ENCODE measurements at places on chromosomes 3 and 15.

DNA sequence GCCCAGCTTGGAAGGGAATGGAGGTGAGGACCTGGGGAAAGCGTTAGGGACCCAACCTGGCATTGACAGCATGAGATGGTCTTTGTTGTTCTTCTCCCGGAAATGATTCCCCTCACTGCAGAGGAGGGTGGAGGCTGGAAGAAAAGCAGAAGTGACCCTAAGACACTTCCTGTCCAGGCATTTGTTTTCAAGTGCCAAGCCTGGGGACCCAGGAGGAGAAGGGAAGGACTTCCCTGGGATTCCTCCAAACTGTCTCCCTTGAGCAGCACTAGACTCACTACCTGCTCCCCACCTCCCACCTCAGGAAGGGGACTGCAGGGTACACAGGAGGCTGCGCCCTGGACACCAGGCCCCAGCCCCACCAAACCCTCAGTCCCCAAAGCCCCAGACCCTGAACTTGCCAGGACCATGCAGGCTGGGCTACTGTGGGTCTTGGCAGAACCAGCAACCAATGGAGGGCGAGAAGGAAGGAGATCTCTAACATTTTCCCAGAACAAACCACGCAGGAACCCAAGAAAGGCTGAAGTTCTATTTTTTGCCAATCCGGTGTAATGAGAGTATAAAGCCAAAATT, 9.8 kb upstream of the VIPR1 start:
- DNase-seq = peak; percentile 10

- DNase-seq = no peak
Measured at GRCh38 chr3:59769127-59769750, 719.4 kb upstream of the CFAP20DC start.

DNA sequence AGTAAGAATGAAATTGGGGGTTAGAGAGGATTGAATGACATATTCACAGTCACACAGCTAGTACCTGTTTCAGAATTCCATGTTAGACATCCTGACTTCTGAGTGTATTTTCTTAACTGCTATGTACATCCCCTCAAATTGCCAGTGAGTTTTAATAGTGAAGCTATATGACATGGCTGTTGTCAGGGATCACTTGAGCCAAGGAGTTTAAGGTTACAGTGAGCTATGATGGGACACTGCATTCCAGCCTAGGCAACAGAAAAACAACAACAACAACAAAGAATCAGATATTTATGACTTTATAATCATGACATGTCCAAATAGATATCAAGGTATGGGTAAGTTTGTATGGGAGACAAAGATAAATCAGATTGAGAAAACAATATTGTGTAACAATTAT, 16.6 kb downstream of the PARP15 start:
- DNase-seq = no peak

DNA sequence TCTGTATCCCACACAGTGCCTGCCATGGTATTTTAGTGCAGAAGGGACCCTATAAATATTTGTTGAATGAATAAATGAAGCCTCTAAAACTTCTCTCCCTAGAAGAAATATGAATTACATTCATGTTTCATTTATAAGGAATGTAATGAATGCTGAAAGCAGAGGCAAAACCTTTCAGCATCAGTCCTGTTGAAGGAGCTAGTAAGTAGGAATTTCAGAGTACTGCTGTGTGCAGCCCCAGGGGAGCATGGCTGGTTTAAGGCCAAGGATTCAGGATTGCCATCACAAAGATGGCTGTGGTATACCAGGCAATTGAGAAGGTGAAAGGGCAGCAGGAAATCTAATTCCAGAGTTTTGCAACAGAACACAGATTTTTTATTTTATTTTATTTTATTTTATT, 1131.4 kb downstream of the IGSF11 start:
- DNase-seq = no peak

- no peak for DNase-seq
Measured at GRCh38 chr3:70980646-70981170, 602.8 kb downstream of the FOXP1 start.

GRCh38 chr3:179739816-179740594, 87.2 kb downstream of the USP13 start:
- DNase-seq = no peak

DNA sequence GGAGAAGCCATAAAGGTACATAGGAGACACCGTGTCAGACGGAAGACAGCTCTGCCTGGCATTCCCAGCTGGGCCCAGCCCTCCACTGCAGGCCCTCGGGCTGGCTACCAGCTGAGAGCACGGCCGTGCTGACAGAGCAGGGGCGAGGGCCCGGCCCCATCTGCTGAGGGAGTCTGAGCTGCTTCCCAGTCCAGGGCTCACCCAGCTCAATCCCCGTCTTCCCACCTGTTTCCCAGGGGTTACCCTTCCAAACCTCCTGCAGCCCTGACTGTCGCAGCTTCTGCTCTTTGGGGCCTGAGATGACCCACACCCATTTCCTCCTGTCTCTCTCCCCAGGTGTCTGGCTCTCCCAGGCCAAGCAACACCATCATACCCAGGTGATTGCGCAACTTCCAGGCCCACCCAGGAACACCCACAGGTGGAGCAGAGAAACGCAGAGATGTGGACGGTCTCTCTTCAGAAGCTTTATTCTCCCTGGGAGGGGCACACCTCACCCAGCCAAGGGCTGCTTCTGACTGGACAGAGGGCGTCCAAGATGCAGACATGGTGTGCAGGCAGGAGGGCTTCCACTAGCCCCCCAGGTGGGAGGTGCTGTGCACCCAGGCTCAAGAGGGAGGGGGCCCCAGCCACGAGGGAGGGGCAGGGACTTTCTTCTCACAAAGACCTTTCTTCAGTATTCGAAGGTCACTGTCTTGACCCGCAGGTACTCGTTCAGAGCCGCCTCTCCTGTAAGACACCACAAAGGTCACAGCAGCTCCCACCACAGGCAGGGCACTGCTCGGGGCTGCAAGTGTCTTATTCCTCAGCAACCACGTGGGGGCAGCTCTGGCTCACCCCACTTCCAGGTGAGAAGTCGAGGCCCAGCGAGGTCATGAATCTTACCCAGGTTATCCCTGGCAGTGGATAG, 19.4 kb upstream of the SLC41A3 start:
- no peak for DNase-seq

- DNase-seq = no peak
Measured at GRCh38 chr3:107637416-107638183, 114.8 kb downstream of the BBX start.

- no peak for DNase-seq
Measured at GRCh38 chr3:57605683-57606082, 8.5 kb upstream of the ARF4 start.

- no peak for DNase-seq
Measured at GRCh38 chr3:64675687-64676247, 12.0 kb downstream of the ADAMTS9 start.

GRCh38 chr3:177893331-177893730, 642.9 kb upstream of the KCNMB2 start:
- DNase-seq = no peak

DNA sequence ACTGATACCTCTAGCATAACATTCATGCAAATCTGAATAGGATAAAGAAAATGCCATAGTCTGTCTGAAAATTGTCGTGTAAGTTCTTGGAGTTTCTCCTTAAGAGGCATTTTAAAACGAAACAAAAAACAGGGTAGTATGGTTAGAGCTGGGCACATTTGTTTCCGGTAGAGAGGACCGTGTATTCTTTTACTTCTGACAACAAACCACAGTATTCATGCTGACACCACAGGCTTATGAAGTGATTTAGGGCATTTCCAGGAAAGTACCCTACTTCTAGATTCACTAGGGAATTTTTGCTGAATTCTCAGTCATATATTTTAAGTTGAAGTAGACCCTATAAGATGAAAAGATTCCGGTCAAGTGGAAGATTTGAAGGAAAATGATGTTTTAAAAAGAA, 541.3 kb downstream of the UNC13C start:
- DNase-seq = peak; percentile 10

DNA sequence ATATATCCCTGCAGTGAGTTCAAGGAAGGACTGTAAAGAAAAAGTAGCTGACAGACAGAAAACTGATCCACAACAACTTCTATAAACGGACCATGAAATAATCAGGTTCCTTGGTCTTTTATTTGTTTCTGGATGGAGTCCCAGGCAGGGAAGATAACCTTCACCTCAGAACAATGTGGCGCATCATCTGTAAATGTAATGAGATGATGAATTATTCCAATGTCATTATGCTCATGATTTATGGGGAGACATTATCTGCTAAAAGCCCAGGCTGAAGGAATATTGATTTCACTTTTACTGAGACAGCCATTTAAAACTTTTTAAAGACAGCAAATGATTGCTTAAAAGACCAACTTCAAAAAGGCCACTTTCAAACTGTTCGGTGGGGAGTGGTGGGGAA, 354.9 kb upstream of the ADAMTS9 start:
- no peak for DNase-seq

DNA sequence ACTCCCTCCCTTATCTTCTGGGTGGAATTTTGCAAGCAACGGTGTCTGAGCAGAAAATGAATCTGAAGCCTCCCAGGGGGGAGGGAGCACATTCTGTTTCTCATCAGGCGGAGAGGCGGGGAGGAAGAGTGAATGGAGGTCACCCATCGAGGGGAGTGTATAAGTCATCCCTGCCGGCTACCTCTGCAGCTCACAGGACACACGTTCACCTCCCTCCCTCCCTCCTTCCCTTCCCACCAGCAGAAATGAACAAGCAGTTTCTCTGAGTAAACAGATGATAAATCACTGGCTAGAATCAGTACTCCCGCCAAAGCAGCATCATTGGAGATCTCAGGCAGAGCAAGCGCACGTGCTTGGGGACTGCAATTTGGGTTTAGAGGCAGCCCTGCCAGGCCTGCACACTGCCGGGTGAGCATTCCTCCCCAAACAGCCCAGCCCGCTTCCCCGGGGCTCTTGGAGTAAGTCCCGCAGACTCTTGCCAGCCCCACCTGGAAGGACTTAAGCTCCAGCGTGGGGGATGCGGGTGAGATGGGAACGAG, 38.3 kb downstream of the CPN2 start:
- DNase-seq = no peak

GRCh38 chr15:79846539-79846938, 50.3 kb downstream of the MTHFS start:
- no peak for DNase-seq

DNA sequence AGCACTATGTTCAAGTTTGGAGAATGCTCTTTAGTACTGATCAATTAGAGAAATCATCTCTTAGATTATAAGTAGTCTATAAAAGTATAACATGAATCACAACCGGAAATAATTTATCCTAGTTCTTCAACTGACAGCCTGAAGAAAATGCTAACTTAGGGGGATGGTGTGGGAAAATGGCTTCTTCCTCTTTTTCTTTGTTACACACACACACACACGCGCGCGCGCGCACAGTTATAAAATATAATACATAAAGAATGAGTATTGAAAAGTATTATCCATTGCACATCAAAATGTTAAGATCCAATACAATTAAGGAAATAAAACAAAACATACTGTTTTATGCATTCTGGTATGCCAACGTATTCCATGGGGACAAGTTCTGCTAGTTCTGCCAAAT, 11.2 kb upstream of the GTF2A2 start:
- DNase-seq = no peak

DNA sequence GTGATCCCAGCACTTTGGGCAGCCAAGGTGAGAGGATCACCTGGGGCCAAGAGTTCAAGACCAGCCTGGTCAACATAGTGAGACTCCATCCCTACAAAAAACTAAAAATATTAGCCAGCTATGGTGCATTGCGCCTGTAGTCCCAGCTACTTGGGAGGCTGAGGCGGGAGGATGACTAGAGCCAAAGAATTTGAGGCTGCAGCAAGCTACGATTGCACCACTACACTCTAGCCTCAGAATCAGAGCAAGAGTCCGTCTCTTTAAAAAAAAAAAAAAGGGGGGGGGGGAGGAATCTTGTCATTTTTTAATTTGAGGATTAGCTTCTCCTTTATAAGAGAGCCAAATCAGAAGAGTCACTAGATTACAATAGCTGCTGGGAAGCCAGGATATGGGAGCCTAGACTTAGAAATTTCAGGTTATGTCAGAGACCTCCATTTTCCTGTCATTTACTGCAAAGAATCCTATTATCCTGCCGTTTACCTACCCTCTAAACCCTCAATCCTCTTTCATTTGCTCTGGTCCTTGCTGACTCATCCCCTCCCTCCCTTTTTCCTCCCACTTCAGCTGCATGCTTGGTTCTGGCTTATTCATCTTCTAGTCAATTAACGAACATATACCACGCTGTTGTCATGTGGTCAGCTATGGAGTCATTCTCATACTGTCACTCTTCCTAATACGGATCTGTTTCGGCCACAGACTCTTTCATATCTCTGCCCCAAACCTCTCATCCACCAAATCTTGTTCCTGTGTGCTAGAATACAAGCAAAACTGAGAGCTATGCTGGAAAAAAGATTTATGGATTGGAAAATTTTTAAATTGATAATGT, 83.8 kb upstream of the PPIB start:
- DNase-seq = peak; percentile 74

DNA sequence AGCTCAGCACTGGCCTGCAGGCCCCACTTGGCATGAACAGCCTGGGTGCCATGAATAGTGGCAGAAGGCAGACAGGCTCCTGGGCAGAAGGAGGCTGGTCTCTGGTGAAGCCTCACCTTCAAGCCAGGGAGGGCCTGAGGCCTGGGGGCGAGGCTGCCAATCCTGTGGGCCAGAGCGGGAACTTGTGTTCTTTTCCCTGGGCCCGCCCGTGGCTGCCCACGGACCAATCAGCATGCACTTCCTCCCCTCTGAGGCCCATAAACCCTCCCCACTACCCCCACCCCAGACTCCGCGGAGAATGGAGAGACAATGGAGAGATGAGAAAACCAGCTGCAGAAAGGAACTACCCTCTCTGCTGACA, 283.8 kb upstream of the ROBO1 start:
- no peak for DNase-seq

Data from GM12864 (cell line).